T47D (cell line): ENCODE measurements at places on chromosomes 13 and 19.

DNA sequence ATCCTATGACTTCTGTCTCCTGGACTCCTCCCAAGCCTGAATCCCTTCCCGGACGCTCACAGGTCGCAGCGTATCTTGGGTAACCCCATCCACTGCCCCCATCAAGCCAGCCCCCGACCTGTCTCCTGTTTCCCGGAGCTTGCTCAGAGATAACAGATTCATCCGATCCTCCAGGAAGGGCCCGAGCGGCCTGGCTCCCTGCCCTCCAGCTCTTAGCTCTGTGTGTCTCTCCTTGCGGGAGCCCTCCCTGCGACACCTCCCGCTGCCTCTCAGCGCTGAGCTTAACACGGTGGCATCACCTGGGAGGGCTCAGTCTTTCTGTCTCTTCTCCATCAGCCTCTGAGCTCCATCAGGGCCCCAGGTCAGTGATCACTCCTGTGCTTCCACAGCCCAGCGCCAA, 4.3 kb upstream of the TMEM255B start:
- no peak for DNase-seq

DNA sequence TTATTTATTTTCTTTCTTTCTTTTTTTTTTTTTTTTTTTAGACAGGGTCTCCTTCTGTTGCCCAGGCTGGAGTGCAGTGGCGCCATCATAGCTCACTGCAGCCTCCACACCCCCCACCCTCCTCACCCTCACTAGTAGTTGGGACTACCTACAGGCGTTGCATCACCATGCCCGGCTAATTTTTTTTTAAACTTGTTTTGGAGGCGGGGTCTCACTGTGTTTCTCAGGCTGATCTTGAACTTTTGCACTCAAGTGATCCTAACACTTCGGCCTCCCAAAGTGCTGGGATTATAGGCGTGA, 33.6 kb downstream of the GJA3 start:
- no peak for DNase-seq

- DNase-seq: no peak
Measured at GRCh38 chr19:17997969-17998826, 9.8 kb upstream of the ARRDC2 start.

DNA sequence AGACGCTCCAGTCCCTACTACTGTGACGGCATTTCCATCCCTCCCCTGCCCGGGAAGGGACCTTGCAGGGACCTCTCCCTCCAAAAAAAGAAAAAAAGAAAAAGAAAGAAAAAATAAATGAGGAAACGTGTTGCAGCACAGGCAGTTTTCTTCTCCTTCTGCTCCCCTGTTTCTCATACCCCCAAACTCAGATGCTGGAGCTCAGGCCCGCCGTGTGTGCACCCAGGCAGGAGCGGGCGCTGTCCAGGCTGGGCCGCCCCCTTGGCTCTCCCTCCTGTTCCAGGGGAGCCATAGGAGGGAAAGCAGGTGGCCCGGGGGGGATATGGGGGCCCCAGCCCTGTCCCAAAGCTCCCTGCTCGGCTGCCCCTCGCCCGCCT, 5.8 kb downstream of the YIPF2 start:
- no peak for DNase-seq

- DNase-seq: no peak
Measured at GRCh38 chr19:15396436-15396835, 16.8 kb upstream of the AKAP8 start.

GRCh38 chr13:40439928-40440327, 226.5 kb downstream of the FOXO1 start:
- DNase-seq: no peak

DNA sequence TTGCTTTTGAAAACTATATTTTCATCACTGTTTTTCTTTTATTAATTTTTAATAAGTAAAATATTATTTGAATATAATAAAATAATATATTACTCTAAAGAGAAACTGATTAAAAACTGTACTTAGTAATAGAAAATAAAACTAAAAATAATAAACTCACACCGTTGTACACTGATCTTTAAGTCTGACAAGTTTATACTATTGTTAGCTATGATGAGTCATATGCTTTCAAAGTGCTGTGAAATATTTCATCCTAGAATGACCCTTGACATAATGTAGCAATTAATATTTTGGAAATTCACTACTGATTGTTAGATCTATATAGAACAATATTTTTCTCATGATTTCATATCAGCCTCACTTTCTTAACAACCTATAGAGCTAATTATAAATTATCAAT, 1040.6 kb upstream of the SPRY2 start:
- DNase-seq: no peak
